Activated gamma-delta T cell treated with anti-CD3 and anti-CD28 coated beads, Interleukin-2, amount 50 U/mL, for 16 hours (primary cell): ENCODE measurements at places on chromosomes 3 and 15.

DNA sequence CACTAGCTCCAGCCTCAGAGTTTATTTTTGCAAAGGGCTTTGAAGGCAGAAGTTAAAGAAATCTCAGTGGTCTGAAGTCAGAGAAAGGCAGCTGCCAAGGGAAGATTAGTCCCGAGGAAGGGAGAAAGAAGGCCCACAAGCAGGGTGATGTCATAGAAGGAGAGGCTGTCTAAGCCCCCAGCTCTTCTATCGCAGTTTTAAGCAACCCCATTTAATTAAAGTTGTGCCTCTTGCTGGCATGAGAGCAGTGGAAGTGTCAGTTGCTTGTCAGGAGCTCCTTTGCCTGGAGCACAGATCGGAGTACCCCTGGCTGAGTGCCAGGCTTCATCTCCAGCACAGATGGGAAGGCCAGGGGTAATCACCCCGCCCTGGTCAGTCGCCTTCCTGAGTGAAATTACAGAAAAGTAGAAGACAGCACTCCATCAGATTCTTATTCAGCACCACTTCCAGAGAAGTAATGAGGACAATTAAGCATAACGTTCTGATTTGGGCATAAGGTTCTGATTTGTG is 530.7 kb downstream of the EPHB1 start:
- no peak for DNase-seq

GRCh38 chr3:179716811-179717210 is 64.0 kb downstream of the USP13 start:
- DNase-seq: no peak

- DNase-seq: no peak
These were observed 10.4 kb upstream of the PLAAT1 start for GRCh38 chr3:193230610-193231009.

DNA sequence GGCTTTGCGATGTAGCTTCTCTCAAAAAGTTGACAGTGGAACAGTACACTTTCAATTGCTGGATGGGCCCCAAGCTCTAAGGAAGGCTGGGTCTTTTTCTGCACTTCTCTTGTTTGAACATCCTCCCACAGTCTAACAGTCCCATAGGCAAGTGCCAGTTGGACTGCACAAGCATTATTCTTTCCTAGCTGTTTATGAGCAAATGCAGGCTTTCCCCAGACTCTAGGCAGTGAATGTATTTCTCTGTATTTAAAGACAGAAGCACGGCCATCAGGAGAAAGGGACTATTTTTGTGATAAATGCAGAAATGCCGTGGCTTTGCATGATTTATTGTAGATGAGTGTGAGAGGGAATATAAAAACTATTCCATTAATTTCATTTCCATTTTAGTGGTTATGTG is 539.3 kb upstream of the LMCD1 start:
- DNase-seq: no peak

GRCh38 chr3:41569632-41570305 is 370.5 kb downstream of the CTNNB1 start:
- DNase-seq: no peak
